ENCODE measurements at places on chromosomes 16 and 17.
A peak's percentile ranks its signal among the peaks of the same experiment; 100 is the strongest.

DNA sequence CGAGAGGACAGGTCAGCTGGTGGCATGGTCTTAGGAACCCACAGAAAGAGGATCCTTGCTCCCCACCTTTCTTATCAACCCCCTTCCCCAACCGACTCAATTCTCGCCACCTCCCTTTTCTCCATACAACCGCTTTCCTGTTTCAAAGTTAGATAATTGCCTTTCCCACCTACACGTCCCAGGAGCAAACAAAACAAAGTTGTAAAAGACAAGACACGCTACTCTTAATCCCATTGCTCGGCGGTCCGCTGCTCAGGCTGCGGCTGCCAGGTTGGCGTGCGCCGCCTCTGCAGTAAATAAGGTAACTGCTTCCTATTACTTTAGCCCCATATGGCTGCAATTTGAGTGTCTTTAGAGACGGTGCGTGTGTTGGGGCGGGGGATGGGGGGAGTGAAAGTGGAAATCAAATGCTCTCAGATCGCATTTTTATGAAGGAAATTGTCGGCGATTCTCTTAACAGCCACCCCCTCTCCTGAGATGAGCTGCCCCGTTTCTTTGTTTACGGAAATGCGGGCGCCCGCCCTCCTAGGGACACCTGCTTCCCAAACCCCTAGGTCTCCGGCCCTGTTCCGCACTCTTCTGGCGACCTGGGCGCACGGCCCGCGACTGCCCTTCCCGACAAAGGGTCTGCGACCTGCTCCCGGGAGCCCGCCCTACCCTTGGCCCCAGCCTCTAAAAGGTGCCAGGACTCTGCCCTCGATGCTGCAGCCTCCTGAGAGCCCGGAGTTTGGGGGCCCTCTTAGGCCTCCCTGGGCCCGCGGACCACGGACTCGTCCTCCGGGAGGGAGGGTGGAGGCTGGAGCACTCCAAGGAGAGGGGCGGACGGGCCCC, 3.7 kb upstream of the CBX8 start:
- peak; percentile 60 for DNase-seq

DNA sequence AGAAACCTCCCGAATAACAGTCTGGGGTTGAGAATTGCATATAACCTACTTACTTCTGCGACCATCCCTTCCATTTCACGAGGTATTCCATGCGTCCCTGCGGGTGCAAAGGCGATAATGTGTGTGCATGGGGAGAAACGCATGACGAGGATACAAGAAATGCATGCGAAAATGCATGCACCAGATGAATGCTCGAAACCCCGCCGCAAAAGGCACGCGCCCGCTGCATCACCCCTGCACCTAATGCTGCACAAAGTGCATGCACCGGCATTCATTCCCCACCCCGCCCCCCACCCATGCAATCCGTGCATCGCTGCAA, 474 bp downstream of the CBX8 start:
- DNase-seq, result no peak

- DNase-seq, result peak; percentile 97
Observed at GRCh38 chr16:70428178-70428998, 10.5 kb downstream of the ST3GAL2 start.

DNA sequence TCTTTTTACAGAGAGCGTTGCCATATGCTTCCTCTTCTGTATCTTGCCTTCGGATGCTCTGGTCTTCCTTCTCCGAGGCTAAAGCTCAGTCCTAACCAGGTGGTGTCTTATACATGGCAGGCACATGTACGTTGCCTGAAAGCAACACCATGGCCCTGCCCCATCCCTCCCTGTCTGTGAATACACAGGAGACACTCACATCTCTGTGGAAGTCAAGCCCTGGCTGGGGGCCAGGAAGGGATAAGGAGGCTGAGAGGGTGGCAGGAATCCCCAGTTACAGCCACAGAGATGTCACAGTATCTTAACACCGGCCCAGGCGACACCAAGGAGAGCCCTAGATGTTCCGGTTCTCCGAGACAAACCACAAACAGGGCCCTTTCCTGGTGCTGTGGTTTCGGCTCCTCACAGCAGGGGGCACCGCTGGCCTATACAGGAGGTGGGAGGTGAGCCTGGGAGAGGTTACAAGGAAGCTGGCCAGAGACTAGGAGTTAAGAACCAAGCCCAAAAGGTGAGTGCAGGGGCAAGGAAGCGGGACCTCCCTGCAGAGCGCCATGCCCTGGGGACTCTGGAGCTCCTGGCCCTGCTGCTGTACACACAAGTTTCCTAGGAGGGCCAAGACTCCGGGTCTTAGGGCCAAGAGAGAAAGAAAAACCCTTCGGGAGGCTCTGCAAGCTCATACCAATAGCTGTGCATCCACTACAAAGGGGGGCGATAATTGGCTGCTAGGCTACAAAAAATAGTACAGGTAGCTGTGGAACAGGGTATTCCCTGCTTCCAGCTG, 41.7 kb downstream of the SRL start:
- peak; percentile 71 for DNase-seq

- DNase-seq, result no peak
Observed at GRCh38 chr17:34847938-34848337, 113.3 kb downstream of the CCT6B start.

GRCh38 chr17:67680445-67681224, 37.1 kb upstream of the NOL11 start:
- no peak for DNase-seq

DNA sequence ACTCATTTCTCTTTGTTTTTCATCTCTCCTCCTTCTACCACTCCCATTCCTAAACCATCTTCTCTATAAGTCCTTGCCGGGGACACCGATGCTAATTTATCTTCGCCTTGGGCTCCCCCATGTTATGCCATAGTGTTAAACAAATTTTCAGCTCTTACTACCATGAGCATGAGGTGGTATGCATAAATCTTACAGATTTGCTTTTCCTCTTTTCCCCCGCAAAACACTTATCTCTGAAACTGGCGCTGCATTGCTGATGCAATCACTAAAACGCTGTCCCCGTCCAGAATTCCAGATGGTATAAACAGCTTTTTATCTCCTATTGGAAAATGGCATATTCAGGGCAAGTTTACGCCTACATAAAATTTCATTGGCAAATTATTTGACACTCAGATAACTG, 673.6 kb upstream of the CDH8 start:
- DNase-seq, result no peak

- DNase-seq, result no peak
Observed at GRCh38 chr17:43577664-43578403, 31.7 kb upstream of the ETV4 start.

- DNase-seq, result no peak
Observed at GRCh38 chr17:8522577-8522976, 86.9 kb downstream of the NDEL1 start.

GRCh38 chr17:37137906-37138514, 189.3 kb downstream of the AATF start:
- no peak for DNase-seq

- DNase-seq, result no peak
Observed at GRCh38 chr16:337437-337836, 15.1 kb downstream of the AXIN1 start.

DNA sequence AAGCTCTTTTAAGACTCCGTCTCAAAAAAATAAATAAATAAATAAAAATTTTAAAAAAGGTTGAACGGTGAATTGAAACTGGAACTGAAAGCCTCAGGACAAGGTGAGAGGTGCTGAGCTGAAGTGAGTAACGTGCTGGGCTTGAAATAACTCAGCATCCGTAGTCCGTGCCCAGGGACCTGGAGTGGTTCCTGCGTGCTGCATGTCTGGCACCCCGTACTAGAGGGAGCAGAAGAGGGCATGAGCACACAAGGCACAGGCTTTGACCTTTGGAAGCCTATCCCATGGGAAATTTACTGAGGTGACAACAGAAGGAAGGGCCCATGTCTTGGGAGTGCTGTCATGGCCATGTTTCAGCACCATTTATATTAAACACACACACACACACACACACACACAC, 4.5 kb upstream of the MEIOB start:
- DNase-seq, result no peak

DNA sequence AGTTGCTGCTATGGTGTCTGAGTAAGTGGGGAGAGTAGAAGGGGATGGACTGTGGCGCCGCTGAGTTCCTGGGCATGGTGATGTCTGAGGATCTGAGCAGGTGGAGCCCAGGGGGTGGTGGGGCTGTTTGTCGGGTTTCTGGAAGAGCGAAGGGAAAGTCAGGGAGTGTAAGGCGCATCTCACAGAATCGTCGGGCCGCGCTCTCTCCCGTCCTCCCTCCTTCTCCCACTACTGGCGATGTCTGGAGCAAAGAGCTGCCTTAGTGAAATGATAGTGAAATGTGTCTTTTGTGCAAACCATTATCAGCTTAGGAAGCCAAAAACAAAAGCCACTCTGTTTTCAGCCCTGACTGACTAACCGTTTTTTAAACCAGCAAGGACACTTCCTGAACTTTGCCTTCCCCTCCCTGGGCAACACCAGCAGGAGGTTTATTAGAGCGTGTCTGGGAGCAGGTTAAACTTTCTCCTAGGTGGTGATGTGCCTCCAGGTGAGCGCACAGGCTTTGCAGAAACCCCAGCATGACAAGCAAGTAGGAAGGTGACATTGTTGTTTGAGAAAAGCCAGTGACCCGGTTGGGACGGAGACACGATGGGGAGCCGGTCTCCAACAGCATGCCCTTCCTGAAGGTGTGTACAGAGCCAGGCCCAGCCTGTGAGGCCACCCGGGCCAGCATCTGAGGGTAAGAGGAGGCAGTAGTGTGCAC, 49.1 kb downstream of the RAB11FIP3 start:
- no peak for DNase-seq

DNA sequence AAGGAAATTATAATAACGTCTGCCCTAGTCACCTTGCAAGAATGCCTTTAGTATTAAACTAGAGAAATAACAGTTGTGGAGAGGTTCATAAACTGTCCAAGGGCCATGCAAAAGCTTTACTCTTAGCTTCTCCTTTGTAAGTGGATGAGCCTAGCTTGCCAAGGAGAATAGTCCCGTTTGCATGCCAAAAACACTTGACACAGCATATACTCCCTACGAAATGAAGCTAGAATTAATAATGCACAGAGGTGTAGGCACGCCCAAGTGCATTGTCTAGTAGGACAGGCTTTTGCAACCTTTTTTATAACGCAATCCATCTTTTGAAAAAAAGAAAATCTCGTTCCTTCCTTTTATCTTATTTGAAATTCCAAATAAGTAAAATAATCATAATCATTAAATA, 12.8 kb upstream of the CDRT4 start:
- no peak for DNase-seq

DNA sequence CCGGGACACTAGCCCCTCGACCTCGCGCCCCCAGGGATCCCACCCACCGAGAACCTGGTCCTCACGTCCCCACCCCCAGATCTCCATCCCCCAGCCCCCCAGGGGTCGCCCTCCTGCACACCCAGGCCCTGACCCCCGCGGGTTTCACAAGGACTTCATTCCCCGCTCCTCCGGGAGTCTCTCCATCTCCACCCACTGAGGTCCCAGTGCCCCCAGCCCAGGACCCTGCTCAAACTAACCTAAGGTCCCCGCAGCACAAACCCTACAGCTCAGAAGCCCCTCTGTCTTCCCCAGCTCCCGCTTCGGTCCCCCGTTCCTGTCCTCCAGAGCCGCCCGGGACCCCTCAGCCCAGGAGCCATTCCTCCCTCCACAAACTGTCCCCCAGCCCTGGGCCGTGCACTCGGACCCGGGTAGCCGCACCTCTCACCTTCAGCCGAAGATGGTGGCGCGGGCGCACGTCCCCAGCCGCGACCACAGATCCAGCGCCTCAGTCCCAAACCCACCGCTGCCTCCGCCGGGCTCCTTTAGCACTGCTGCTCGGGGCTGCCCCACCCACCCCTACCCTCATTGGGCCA, at the start of gene MYH10:
TSS of gene MYH10 (minus strand) at position 499 of the 575 bp plus-strand sequence. CDS start 7,479 bp downstream, outside the sequence.
- no peak for DNase-seq

GRCh38 chr16:48619979-48620378, 10.0 kb upstream of the N4BP1 start:
- no peak for DNase-seq

DNA sequence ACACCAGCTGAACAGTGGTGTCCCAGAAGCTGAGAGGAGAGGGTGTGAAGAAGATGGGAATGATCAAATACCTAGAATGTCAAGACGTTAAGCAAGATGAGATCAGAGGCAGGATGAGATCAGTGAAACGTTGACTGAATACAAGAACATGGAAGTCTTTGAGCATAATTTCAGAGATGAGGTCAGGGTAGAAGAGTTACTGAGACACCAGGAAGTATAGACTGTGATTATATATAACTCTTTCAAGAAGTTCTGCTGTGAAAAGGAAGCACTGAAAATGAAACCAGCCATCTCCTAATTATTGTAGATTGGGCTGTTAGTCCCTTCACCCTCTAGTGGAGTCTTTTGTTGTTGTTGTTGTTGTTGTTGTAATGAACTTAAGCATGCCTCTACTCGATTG, 9.1 kb downstream of the SHCBP1 start:
- no peak for DNase-seq

GRCh38 chr17:46862949-46863348, 11.6 kb downstream of the WNT9B start:
- DNase-seq, result no peak
